ENCODE measurements at places on chromosomes 11 and 22.

DNA sequence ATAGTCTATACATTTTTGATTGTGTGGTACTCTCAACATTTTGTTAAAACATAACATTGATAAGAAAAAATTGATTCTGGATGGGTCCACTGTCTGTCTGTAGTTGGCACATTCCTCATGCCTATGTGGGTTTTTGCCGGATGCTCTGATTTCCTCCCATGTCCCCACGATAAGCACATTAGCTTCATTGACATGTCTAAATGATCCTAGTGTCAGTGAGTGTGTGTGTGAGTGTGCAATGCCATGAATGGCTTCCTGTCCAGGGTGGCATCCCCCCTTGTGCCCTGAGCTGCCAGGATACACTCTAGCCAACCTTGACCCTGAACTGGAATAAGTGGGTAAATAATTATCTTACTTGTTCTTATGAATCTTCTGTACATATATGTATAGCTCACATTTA lies 5.4 kb downstream of the SFI1 start:
- no peak for DNase-seq

DNA sequence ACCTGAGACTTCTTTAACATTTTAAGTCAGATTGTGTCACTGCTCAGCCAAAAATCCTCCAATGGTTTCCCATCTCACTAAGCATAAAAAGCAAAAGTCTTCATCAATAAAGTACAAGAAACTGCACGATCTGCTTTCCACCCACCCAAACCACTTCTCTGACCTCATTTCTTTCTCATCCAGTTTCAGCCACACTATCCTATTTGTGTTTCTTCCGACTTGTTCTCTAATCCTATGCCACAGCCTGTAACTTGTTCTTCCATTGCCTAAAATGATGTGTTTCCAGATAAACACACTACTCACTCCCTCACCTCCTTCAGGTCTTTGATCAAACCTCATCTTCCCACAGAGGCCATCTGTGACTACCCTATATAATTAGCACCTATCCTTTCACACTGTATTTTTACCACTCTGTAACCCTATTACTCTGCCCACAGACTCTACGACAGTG lies 28.4 kb downstream of the ARHGAP32 start:
- no peak for DNase-seq

DNA sequence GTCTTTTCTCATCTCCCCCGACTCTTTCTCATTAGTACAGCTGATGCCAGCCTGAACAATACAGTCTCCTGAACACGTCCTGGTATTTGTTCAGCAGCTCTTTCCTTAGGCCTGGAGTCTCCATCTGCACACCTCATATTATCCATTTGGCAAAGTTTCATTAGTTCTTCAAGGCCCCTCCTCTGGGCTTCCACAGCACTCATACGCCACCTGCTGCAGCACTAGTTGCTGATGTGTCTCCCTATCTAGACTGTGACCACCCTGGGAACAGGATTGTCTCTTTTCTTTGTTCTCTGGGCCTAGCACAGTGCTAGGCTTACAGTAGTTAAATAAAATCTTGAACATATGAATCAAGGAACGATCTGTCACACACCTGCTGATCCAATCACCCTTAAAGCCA lies 17.2 kb downstream of the DCHS1 start:
- DNase-seq: no peak

- DNase-seq: no peak
Measured at GRCh38 chr22:45381348-45381747, 32.1 kb downstream of the SMC1B start.

GRCh38 chr22:46107089-46107664 lies 43.1 kb upstream of the PPARA start:
- no peak for DNase-seq

DNA sequence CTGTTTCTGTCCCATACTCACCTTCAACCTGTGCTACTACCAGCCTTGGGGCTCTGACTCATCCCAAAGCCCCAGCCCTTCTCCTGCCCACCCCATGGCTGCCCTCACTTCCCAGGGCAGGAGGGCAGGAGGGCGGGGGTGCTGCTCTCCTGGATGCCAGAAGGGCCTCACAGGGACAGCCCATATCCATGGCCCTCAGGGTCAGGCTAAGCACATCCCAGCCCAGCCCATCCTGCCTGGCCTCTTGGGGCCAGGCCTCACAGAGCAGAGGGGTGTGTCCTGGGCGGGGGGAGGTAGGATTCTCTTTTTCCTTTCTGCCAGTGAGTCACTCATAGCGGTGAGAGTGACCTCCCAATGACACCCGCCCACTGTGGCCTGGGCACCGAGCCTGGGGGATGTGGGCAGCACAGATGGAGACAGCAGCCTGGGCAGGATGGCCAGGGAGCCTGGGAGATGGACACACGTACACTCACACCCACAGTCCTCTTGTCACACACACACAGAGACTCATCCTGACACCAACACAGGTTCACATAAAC lies 2.4 kb downstream of the LTBP3 start:
- DNase-seq: no peak

DNA sequence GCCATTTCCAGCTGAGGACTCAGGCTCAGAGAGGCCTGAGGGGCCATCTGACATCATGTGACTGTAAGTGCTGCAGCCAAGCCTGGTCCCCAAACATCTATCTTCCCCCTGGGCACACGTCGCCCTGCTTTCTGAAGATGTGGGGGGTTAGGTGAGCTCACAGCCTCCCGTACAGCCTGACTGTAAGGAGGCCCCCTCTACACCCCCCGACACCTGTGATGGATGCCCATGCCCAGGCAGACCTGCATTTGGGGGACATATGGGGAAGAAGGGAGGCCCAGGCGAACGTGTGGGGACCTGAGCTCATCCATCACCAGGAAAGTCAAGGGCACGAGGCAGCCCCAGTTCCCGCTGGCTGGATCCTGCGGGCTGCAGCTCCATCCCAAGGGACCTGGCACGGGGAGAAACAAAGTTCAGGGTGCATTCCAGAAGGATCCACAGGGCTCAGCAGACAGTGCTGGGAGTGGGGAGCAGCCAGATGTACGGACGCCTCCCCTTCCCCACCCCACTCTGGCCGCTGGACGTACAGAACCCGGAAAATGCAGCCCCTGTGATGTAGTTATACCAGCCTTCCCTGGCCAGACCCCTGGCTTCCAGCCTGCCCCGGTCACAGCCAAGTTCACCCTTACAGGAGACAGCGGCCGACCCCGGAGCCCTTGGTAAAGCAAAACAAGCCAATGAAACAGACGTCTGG lies 1431.4 kb downstream of the BRD1 start:
- DNase-seq: peak; percentile 33

DNA sequence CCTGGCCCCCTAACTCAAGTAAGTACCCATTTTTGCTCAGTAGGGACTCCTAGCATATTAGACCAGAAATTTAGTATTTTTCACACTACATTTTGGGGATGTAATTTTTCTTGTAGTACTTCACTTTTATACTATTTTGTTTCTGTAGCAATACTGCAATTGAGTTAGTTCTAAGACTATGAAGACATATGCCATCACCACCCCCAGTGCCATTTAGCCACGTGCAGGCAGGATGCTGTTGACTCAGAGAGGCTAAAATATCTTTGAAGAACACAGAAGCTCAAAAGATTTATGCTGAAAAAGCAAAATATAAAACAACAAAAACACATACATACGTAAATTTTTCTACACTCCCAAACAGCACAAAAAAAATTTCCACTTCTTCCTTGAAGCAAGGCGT lies 29.1 kb upstream of the DLAT start:
- DNase-seq: no peak

DNA sequence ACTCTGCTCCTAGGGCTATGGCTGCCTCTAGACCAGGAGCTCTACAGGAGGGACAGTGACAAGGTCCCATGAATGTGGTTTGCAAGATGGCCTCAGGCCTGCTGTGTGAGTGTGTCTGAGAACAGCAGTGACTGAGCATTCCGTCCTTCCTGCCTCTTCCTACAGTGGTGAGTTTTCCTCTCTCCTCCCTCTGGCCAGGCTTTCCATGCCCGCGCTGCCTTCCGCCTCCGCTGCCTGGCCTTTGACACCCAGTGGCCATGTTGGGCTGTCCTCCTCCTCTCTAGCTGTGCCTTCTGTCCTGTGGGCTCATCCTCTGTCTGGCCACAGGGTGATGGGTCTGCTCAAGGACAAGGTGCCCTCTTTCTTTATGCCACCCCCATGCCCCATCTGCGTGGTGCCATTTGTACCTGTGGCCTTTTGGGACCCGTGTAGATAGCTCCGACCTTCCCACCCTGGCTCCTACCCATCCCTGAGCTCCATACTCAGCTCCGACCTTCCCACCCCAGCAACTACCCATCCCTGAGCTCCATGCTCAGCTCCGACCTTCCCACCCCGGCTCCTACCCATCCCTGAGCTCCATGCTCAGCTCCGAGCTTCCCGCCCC lies 970.4 kb downstream of the BRD1 start:
- no peak for DNase-seq

DNA sequence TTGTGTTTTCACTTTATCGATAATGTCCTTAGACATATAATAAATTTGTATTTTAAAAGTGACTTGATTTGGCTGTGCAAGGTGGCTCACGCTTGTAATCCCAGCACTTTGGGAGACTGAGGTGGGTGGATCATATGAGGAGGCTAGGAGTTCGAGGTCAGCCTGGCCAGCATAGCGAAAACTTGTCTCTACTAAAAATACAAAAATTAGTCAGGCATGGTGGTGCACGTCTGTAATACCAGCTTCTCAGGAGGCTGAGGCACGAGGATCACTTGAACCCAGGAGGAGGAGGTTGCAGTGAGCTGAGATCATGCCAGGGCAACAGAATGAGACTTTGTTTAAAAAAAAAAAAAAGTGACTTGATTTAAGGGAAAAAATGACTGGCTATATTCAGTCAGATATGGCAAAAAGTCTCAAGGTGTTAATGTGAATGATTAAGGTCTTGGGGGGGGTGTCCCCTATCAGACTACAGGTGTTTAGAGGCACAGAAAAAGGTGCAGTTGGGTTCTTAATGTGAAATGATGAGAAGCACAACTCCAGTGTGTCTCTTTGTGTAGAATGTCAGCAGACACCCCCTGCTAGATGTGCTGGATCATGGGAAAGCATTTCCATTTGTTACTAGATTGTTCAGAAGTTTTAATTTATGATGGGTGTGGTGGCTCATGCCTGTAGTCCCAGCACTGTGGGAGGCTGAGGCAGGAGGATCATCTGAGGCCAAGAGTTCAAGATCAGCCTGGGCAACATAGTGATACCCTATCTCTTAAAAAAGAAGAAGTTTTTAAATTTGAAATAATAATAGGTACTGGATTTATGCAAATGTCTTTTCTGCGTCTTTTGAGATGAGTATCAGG lies 17.0 kb downstream of the NEAT1 start:
- DNase-seq: no peak

DNA sequence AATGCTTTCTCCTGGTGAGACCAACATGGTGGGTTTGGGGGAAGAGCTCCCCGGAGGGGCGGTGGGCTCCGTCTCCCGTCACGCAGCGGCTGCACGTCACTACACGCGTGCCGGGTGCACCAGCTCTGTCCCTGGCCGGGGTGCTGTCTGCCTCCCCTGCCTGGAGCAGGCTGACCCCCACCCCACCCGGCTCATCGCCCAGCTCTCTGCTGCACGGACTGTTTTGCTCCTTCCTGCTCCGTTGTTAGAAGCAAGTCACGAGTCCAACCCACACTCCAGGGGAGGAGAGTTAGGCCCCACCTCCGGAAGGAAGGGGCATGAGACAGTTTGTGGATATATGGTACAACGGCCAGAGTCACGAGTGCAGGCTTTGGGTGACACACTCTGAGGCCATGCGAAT lies 364.9 kb downstream of the BRD1 start:
- no peak for DNase-seq

DNA sequence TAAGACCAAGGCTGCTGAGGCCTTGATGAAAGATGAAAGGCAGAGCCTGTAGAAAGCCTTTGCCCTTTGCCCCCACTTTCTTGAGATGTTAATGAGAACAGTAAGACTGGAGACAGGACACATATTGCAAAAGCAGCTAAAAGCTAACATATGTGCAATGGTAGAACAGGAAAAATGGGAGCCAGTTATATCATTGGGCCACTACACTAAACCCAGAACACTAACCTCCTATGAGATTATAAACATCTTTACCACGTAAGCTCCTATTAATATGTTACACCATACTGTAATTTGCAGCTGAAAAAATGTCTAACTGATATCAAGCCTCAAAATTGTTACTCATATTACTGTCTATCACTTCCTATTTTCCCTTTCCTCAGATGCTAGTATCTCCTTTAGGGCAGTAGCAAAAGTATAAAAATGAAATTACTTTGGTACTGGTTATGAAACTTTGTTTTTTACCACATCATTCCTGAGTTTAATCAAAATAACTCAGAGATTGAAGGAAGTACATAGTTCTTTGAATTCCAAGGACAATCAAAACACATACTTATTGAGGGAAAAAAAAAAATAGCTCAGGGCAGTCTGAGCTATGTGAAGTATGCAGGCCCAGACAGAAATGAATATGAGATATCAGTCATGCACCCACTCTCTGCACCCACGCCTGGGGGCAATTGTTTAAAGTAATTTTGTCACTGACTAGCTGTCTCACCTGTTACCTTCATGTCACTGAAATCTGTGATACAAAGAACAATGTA lies 9.1 kb downstream of the HPS5 start:
- DNase-seq: no peak

GRCh38 chr11:64222651-64223000 lies 3.4 kb downstream of the TRPT1 start:
- no peak for DNase-seq

GRCh38 chr22:29964776-29965175 lies 81.8 kb downstream of the MTMR3 start:
- no peak for DNase-seq

GRCh38 chr11:62340269-62340901 lies 3.1 kb downstream of the ASRGL1 start:
- peak; percentile 57 for DNase-seq

DNA sequence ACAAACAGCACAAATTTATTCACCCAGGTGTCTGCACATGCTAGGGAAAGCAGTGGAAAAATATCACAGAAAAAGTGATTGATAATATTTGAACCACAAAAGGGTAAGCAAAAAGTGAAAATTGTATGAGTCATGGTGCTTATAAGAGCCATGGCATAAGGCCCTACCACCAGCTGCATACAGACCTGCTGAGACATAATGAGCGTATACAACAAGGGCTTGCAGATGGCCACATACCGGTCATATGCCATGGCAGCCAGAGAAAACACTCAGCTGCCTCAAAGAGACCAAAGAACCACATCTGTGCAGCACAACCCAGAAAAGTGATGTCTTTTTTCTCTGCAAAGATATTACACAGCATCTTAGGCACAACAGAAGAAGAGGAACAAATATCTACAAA lies 71.4 kb upstream of the OR9G4 start:
- DNase-seq: no peak

DNA sequence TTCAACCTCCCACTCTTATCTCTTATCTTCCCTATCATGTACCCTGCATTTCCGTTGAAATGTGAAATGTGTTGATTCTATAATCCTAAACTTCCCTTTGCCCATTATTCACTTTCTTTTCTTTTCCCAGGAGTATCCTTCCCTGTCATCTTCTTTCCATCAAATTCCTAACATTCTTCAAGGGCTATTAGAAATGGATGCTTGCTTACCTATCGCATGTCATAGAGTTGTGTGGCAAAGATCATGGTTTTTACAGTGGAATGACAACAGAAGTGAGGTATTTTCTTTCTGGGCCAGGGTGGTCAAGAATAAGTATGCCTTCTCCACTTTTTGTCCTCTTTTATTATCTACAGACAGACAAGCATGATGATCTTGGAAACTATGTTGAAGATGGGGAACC lies 124.4 kb upstream of the SLC5A12 start:
- DNase-seq: no peak

GRCh38 chr22:50436015-50436830 lies 38.6 kb downstream of the SBF1 start:
- DNase-seq: no peak

GRCh38 chr11:75147875-75148263 lies 3.0 kb upstream of the SLCO2B1 start:
- DNase-seq: no peak

GRCh38 chr22:25482868-25483639 lies 81.4 kb upstream of the GRK3 start:
- DNase-seq: no peak
